Activated naive CD8-positive, alpha-beta T cell treated with anti-CD3 and anti-CD28 coated beads for 36 hours (primary cell): ENCODE measurements at places on chromosomes 1 and 21.

DNA sequence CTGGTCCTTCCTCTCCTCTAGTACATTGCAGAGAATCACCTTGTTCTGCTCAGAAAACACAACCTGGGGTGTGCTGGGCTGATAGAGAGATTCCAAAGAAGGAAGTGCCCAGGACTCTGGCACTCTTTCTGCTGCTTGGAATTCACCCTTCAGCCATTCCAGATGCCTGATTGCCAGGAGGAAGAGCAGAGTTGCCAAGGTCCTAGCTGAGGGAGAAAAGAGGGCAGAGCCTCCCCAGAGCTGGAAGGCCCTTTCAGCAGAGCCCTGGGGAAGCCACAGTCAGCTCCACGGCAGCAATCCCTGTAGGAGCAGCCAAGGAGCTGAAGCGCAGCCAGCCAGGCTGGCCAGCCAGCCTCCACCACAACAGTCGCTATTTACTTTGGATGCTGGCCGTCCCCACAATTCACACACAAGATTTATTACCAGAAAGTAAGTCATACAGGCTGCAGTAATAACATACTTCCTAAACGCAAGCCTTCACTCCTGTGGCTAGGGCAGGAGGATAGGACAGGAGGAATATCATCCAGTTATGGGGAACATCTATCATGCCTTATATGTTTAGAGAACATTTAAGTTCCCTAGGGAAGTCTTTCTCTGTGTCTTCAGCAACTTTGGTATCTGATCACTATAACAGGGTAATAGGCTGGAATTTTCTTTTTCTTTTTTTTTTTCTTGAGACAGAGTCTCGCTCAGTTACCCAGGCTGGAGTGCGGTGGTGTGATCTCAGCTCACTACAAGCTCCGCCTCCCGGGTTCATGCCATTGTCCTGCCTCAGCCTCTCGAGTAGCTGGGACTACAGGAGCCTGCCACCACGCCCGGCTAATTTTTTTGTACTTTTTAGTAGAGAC, 36.6 kb upstream of the SLC44A3 start:
- no peak for DNase-seq

GRCh38 chr1:48263041-48263440, 40.5 kb downstream of the SLC5A9 start:
- DNase-seq = no peak

DNA sequence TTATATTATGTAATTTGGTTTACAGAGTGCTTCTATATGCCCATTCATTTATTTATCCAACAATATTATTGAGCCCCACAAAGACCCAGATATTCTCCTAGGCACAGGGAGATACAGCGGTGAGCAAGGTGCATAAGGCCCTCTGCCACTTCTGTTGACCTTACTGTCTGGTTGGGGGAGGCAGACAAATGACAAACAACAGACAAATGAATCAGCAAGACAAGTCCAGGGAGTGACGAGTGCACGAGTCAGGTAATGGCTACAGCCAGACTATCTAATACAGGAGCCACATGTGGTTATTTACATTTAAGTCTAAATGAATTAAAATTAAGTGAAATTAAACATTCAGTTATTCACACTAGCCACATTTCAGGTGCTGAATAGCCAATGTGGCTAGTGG, 22.0 kb upstream of the BCAR3 start:
- DNase-seq = no peak

GRCh38 chr1:41673378-41673777, 188.9 kb upstream of the EDN2 start:
- DNase-seq = no peak

GRCh38 chr1:88661951-88662699, 21.9 kb upstream of the PKN2 start:
- DNase-seq = no peak

GRCh38 chr1:163055531-163055930, 13.6 kb upstream of the RGS4 start:
- no peak for DNase-seq

DNA sequence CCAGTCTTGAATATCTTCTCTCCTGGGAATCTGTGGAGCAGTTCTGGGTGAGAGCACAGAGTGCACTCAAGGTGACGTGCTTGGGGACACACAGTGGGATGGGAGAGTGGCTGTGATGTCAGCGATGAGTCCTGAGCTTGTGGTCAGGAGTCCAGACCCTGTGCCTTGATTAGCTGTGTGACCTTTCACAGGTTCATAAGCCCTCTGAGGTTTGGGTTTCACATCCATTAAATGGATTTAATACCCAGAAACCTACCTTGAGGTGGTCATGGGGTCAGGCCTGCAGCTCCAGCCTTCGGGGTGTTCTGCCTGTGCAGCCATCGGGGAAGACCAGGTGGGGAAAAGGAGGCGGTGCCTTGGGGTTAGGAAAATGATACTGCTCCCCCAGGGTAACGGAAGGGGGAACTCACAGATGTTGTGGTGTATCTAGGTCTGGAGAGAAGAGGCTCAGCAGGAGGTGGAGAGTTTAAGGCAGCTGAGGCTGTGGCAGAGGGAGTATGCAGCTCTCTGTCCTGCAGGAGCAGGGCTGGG, 38.5 kb upstream of the ETV3 start:
- no peak for DNase-seq

DNA sequence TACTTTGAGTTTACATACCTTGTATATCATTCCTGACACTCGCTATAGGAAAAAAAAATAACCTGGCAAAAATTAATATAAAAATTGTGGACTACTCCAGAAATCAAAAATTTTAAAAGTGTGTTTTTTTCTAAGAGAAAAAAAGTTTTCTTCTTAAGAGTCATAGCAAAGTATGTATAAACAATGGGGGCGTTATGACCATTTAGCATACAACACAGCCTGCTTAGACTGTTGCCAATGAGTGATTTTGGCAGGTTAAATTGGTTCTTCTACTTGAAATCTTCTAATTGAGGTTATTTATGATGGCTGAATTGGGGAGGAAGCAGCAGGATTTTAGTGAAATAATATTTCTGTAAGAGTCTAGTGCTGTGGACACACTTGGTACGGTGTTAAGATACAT, 130.5 kb upstream of the USH2A start:
- DNase-seq = no peak

DNA sequence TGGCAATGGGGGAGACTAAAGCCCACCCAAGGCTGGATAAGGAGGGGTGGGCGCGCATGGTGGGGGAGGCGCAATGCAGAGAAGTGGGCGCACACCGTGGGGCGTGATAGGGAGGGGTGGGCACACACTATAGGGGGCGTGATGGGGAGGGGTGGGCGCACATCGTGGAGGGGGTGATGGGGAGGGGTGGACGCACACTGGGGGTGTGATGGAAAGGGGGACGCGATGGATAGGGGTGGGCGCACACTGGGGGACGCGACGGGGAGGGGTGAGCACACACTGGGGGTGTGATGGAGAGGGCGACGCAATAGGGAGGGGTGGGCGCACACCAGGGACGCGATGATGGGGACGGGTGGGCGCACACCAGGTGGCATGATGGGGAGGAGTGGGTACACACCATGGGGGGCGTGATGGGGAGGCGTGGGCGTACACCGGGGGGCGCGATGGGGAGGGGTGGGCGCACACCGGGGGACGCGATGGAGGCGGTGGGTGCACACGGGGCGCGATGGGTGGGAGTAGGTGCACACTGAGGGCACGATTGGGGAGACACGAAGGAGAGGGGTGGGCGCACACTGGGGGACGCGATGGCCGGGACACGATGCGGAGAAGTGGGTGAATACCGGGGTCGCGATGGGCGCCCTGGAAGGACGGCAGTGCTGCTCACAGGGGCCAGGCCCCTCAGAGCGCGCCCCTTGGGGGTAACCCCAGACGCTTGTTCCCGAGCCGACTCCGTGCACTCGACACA, 929 bp downstream of the SUMO3 start:
- no peak for DNase-seq

DNA sequence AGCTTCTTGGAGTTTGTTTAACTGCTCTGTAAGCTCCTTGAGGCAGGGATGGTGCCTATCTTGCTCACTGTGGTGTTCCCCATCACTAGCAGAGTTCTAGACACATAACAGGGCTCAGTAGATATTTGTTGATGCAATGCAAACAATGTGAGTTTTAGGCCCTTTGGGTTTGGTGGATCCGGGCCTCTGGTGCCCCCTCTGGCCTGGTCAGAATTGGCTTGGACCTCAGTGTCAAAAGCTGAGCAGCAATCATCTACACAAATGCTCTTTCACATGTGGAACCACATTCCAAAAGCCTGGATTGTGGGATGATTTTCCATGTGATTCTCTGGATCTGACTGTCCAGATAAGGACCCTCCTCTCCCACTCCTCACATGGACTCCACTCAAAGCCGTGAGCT, 53.4 kb upstream of the BCAR3 start:
- no peak for DNase-seq

DNA sequence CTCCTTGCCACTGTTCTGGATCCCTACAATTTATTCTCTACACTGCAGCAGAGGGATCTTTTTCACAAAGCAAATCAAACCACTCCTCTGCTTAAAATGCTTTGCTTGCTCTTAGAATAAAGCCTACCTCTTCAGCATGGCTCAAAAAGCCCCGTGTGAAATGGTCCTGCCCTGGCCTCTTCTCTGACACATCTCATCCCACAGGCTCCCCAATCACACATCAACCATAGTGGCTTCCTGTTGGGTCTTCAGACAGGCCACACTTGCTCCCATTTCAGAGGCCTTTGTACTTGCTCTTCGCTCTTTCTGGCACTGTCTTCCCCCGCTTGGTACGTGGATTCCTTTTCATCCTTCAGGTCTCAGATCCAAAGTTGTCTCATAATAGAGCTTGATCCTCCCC, 44.3 kb upstream of the PLXNA2 start:
- DNase-seq = no peak

GRCh38 chr21:34133802-34134201, 60.4 kb downstream of the MRPS6 start:
- no peak for DNase-seq

DNA sequence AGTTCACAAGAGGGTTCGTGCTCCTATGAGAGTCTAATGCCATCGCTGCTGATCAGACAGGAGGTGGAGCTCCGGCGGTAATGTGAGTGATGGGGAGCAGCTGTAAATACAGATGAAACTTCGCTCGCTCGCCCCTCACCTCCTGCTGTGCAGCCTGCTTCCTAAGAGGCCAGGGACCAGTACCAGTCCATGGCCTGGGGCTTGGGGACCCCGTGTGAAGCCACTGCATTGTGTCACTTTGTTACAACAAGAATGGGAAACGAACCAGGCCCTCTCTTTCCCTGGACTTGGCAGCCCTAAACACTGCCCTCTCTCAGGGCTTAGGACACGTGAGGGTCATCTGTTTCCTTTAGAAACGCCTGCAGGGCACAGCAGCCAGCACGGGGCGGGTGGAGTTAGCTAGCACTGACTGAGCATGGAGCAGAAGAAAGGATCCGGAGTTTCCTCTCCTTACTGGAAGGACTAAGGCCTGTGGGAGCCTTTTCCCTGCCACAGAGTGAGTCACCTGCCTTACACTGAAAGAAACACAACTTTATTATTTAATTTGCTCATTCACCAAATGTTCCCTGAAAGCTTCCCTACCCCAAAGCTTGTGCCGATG, 185.2 kb upstream of the TMEM51 start:
- DNase-seq = no peak

- DNase-seq = no peak
Measured at GRCh38 chr1:173164686-173165085, 42.4 kb downstream of the TNFSF4 start.

GRCh38 chr1:201676197-201676596, 137.3 kb downstream of the NAV1 start:
- no peak for DNase-seq

- DNase-seq = peak; percentile 31
Measured at GRCh38 chr1:32500387-32501209, 35.7 kb downstream of the ZBTB8B start.

- no peak for DNase-seq
Measured at GRCh38 chr1:87252406-87252805, 76.3 kb upstream of the LMO4 start.

DNA sequence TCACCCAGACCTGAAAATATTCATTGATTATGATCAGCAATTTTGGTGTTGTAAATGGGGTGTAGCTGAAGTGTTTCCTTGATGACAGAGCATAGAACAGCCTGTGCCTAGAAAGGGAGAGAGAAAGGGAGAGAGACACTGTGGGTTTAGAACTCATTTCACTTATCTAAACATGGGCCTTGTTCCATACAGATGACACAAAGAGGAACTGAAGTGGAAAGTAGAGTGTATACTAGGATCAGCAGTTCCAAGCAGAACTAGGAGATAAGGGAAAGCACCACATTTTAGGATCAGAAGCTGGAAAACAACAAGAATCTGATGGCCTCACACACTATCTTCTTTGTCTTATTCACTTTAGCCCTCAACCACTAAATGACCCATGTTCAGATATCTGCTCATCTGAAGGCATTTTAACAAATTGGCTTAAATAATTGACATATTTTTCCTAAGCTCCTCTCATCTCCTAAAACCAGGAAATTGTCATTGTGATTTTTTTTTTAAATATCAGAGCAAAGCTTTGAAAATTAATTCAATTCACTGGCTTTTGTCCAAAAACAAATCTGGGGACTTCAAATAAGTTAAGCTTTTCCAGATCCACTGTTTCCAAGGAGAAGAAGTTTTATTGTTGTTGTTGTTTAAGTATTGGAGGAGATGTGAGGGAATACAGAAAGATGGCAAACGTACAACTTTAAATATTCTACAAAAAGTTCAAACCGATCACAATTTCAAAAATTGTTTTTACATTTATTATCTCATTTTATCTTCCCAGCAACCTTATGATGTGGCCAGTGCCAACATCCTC, 103.8 kb downstream of the LYPLAL1 start:
- no peak for DNase-seq

DNA sequence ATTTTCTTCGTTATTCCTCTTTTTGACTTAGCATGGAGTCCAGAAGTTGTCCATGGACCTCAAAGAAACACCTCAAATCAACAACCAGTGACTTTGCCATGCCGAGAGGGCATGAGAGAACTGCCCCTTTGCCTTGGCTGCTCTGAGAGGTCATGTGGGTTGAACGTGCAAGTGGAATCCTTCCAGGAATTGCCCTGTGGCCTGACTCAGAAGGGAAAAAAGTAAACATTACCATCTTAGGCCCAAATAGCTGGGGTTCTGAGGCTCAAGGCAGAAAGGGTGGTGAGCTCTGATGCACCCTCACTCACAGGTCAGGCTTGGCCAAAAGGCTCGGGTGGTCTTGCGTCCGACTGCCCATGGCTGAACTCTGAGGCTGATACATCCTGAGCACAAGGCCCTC, 15.1 kb downstream of the STUM start:
- no peak for DNase-seq

- DNase-seq = no peak
Measured at GRCh38 chr21:34796518-34797200, 127.9 kb downstream of the CLIC6 start.

DNA sequence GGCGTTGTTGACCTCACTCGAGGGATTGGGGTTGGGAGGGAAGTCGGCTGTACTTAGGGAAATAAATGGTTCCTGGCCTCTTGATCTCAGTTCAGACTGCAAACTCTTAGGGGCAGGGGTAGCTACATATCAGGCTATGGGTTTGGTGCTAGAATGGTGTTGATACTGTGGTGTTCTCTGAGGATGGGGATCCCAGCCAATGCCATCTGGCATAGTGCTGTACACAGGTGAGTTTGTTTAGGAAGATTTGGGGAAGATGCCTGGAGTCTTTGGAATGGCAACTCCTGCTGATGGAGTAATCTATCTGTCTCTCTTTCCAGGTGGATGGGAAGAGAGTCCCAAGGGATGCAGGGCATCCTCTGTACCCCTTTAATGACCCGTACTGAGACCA, 14.3 kb upstream of the NASP start:
- DNase-seq = no peak

GRCh38 chr1:186498071-186498470, 37.2 kb upstream of the PDC start:
- no peak for DNase-seq

- DNase-seq = no peak
Measured at GRCh38 chr21:39796466-39796865, 51.5 kb downstream of the IGSF5 start.

GRCh38 chr1:59092126-59092525, 204.8 kb upstream of the FGGY start:
- no peak for DNase-seq
